ENCODE measurements at places on chromosomes 16 and 17. TPM values are rescaled to one million over a fixed set of nuclear protein-coding genes. Genes with fewer than 3 reads are reported as not detected.

Gene EFNB3
- 0.88 TPM for total RNA-seq

- no peak overlapping the region for H3K27ac ChIP-seq
- DNase-seq: peak; percentile 95
- peaks cover 11% of the 10 kb centered on the region for H3K36me3 ChIP-seq
- peaks cover 10% of the 10 kb centered on the region for H3K4me1 ChIP-seq
Measured at GRCh38 chr16:89201439-89202377, 1.4 kb upstream of the SLC22A31 start.

GRCh38 chr16:59478838-59479237 lies 744.7 kb upstream of the GOT2 start:
- DNase-seq: no peak
- H3K4me3 ChIP-seq: no peak overlapping the region
- H3K27me3 ChIP-seq: no peaks in the 10 kb centered on the region
- H3K4me1 ChIP-seq: no peaks in the 10 kb centered on the region
- no peaks in the 10 kb centered on the region for H3K36me3 ChIP-seq

DNA sequence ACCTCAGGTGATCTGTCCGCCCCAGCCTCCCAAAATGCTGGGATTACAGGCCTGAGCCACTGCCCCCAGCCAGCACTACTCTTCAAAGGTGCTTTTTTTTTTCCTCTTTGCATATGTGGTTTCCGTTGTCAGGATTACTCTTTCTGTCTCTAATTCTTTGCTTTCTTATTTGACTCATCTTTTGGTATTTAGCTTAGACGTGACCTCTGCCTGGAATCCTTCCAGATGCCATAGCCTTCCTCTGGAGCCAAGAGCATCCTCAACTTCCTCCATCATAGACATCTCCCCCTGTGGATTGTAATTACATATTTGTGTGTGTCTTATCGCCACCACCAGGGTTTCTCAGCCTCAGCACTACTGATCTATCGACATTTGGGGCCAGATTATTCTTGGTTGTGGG lies 84.4 kb upstream of the XYLT1 start:
- no peaks in the 10 kb centered on the region for H3K4me1 ChIP-seq
- H3K27ac ChIP-seq: no peak overlapping the region
- no peak for DNase-seq
- no peaks in the 10 kb centered on the region for H3K27me3 ChIP-seq
- H3K4me3 ChIP-seq: no peak overlapping the region
- no peaks in the 10 kb centered on the region for H3K36me3 ChIP-seq

Measured in Calu3 (cell line).